ENCODE measurements at places on chromosomes 2 and 18.
A peak's percentile ranks its signal among the peaks of the same experiment; 100 is the strongest.

GRCh38 chr2:140791802-140792201 lies 1339.0 kb downstream of the LRP1B start:
- no peak for DNase-seq

DNA sequence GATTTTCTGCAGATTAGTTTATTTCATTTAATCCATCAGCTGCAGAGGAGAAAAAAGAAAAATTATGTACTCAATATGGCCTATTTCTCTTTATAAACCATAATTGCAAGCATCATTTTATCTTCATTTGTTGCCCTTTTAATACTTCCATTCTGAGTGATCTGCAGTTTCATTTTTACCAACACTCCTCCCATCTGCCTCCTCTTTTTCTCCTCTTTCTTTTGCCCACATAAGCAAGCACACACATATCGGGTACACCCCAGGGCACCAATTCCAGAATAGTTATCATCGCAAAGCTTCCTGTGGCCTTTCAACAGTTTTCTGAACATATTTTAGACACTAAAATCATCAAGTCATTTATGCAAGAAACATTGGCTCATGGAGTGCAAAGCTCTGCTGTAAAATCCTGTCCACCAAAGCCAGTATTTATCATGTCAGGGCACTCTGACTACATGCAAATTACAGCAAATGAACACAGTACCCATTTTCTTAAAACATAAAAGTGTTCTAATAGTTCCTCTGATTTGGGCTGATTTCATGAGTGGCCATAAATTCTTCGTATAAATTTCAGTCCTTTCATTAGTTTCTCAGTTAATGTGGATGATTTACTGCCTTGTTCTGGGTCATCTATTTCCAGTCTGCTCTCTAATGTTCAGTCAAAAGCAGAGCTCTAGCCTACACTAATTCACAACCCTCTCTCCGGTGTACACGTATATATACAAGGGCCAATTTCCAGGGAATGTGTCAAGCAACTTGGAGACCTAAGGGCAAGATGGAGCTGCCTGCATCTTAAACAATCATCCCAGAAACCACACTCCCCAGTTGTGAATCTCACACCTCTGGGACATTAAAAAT lies 281.3 kb downstream of the STK39 start:
- no peak for DNase-seq

- DNase-seq = no peak
Observed at GRCh38 chr2:80292474-80292873, 12.1 kb downstream of the LRRTM1 start.

DNA sequence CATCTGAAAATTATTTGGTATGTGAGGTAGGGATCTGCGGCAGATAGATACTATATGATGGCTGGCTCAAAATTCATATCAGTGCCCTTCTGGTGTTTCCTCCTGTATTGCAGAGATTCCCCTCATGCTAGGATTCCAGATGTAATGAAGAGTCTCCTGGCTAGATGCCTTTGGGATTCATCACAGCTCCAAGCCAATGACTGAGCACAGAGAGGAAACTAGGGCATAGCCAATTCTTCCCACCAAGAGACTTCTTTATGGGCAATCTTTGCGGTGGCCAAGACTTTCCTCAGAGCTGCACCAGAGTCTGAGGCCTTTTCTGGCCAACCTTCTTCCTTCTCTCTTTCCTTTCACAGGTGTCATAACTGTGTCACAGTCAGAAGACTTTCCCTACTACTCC lies 25.5 kb upstream of the CIB4 start:
- no peak for DNase-seq

- DNase-seq = no peak
Observed at GRCh38 chr18:77524909-77525308, 275.3 kb downstream of the GALR1 start.

DNA sequence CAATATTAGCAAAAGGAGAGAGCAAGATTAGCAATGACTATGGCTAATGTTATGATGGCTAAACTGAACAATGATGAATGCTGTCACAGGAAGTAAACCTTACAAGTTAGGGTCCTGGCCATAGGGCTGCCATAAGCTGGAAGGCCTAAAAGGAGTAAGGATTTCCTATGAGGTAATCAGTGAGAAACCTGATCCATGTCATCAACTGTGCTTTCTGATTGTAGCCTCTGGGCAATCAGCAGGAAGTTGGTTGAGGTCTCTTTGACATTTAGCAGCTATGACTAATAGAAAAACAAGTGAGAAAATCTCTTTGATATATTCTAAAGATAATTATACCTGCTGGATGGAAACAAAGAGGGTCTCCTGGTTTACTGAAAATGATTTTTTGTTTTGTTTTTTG lies 193.0 kb downstream of the RAB3GAP1 start:
- DNase-seq = no peak

GRCh38 chr2:42124011-42124785 lies 45.0 kb upstream of the EML4 start:
- DNase-seq = no peak

GRCh38 chr2:127768775-127769479 lies 42.0 kb downstream of the WDR33 start:
- DNase-seq = no peak

DNA sequence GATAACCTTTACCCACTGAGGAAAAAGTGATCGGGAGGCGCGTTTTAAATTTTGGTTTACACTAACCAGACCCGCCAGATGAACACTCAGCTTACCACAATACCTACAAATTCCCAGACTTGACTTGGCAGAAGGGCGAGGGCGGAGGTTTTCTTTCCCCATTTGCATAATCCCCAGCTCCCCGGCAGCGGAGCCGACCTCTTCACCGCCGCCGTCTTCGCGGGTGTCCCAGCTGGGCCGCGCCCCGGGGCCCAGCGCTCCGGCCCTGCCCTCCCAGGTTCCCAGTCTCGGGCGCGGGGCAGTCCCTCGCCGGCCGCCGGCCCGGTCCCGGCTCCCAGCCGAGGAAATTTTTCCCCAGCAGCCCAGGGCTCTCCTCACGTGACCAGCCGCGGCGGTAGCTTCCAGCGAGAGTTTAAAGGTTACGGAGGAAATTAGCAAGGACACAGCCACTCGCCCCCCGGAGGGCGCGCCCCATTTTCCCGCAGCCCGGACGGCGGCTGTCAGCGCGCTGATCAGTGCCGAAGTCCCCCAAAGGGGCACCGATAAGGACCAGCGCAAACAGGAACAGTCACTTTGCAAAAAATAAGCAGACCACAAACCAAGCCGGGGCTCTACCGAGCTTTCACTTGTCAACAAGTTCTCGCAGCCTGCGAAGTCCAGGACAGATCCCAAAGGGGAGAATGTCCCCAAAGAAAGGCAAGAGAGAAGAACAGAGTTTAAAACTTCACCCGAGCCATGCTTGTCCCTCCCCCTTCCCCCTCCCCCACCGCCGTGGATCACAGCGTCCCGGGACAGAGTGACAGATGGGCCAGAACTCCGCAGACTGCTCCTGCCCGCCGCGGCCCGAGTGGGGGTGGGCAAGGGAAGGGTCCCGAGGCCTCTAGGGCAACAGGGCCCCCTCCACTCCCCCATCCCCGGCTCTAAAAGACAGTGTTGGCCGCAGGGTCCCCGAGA lies 1.3 kb upstream of the PRKCE start:
- no peak for DNase-seq

DNA sequence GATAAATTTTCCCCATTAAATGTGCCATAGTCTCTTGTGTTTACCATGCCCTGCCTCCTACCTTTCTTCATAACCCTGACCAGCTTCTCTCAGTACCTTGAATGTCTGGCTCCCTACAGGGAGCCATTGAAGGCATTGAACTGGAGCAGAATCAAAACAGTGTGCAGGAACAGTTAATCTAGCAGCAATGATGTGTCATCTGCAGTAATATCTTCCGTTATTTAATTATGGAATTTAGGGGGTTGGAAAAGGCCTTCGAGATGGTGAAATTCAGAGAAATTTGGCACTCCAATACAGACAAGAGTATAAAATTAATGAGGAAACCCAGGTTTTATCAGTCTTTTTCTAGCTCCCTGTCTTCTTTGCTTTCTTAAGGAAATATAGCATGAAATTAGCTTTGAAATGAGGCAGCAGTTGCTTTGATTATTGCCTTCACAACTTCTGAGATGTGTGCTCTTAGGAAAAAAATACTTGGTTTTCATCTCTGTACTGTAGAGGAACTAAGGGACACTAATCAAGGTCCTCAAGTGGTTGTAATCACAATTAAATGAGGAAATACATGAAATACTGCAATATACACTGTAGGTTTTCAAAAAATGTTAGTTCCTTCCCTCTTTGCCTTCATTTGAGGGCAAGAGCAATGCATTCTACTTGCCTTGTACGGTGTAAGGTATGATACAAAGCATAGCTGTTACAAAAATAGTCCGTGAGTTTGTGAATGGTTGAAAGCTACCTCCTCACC lies 369.1 kb downstream of the SETBP1 start:
- no peak for DNase-seq

DNA sequence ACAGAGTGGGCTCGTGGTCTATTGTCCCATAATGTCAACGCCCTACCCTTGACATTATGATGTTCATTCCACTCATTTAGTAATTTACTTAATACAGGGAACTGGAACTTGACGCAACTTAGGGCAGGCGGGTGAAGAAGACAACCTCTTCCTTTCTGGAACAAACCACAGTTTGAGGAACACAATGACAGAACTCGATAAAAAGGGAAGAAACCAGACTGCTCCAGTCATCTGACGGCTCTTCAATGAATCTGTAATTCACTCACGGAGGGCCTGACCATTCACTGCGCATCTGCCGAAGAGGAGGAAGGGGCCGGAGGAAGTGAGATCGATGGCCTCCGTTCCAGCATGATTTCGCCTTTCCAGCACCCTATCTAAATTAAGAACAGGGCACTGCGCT lies 83.2 kb downstream of the BCL2 start:
- no peak for DNase-seq

DNA sequence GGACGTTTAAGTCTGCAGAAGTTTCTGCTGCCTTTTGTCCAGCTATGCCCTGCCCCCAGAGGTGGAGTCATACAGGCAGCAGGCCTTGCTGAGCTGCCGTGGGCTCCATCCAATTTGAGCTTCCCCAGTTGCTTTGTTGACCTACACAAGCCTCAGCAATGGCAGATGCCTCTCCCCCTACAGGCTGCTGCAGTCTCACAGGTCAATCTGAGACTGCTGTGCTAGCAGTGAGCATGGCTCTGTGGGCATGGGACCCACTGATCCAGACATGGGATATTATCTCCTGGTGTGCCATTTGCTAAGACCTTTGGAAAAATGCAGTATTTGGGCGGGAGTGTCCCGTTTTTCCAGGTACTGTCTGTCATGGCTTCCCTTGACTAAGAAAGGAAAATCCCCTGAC lies 726.0 kb downstream of the ERBB4 start:
- no peak for DNase-seq

GRCh38 chr2:130884503-130884902 lies 47.8 kb downstream of the ARHGEF4 start:
- no peak for DNase-seq

DNA sequence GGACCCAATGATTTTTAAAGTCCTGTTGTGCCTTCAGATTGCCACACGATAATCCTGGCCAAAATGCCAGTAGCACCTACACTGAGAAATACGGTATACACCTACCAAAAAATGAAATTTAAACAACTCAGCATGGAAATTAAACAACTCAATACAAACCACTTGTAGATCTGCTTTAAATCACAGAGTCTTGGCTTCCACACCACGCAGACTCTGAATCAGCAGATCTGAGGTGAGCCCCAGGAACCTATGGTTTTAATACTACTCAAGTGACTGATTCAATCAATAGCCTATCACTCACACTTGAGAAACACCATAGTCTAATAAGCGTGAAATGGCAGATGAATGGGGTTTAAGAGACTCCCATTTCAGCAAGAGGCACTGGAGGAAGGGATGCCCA lies 46.9 kb downstream of the MAP4K3 start:
- no peak for DNase-seq

- no peak for DNase-seq
Observed at GRCh38 chr2:86617738-86618137, 5.9 kb downstream of the RNF103 start.

- DNase-seq = no peak
Observed at GRCh38 chr2:65175894-65176530, 46.1 kb upstream of the RAB1A start.

- DNase-seq = no peak
Observed at GRCh38 chr2:28390746-28391563, 1.7 kb upstream of the FOSL2 start.

- no peak for DNase-seq
Observed at GRCh38 chr2:98898423-98898841, 37.6 kb downstream of the CRACDL start.

DNA sequence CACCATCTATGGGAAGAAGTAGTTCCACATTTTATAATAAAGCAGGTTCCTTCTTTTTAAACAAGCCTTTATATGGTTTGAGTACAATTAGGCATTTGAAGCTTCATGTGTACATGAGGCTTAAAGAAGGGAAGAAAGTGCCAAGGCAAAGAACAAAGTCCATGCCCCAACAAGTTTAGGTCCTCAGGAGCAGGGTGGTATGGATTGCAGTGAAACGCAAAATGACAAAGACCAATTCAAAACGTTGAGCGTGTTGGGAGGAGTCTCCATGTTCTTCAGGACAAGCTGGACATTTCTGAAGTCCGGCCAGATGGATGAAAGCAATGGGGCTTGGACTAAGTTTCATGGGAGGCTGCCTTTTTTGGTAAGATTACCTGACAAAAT lies 78.8 kb upstream of the FZD5 start:
- DNase-seq = no peak

DNA sequence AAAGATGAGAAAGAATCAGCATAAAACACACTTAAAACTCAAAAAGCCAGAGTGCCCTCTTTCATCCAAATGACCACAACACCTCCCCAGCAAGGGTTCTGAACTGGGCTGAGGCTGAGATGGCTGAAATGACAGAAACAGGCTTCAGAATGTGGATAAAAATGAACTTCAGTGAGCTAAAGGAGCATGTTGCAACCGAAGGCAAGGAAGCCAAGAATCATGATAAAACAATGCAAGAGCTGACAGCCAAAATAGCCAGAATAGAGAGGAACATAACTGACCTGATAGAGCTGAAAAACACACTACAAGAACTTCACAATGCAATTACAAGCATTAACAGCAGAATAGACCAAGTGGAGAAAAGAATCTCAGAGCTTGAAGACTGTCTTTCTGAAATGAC lies 12.2 kb upstream of the PSMA8 start:
- DNase-seq = no peak

GRCh38 chr2:161136696-161137324 lies 23.4 kb upstream of the TANK start:
- peak; percentile 13 for DNase-seq

GRCh38 chr2:171249689-171250088 lies 89.0 kb upstream of the TLK1 start:
- DNase-seq = no peak

GRCh38 chr2:196242131-196242620 lies 70.8 kb upstream of the STK17B start:
- DNase-seq = no peak

GRCh38 chr2:132766573-132766972 lies 96.6 kb upstream of the LYPD1 start:
- DNase-seq = no peak

DNA sequence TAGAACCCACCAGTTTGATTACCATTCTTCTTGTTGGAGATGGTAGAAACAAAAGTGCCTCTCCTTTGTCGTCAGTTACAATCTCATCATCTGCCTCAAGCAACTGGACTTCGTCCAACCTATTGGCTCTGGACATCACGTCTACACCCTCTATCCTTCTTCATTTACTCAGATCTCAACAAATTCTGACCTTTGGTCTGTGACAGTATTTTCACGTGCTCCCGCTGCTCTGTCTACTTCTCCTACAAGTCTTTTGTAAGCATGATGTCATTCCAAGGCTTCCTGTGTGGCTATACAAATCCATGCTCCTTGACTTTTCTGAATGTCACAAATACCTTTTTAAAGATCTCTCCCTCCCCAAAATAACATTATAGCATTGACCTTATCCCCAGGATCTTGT lies 43.0 kb upstream of the PID1 start:
- DNase-seq = no peak

- DNase-seq = no peak
Observed at GRCh38 chr18:10201659-10202058, 252.8 kb upstream of the APCDD1 start.

Measured in AG04450 (cell line).